ENCODE measurements at places on chromosomes 16 and 17.

GRCh38 chr16:48308535-48308934 is 61.2 kb upstream of the ABCC11 start:
- no peak for DNase-seq

DNA sequence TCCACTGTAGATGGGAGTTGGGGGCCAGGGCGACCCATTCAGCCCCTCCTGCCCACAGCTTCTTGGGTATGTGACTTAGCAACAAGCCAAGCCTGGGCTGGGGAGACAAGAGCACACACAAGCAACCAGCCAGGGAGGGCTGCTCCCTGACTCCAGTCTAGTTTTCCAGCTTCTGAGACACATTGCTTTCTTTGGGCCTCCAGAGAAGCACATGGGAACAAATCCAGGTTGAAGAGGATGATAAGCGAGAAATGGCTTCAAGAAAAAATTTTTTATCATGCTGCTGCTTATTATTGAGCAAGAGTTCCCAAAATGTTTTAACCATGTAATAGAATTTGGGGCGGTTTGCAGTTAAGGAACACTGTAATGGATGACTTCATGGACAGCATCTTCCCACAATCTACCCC is 173.7 kb downstream of the SOX9 start:
- no peak for DNase-seq

DNA sequence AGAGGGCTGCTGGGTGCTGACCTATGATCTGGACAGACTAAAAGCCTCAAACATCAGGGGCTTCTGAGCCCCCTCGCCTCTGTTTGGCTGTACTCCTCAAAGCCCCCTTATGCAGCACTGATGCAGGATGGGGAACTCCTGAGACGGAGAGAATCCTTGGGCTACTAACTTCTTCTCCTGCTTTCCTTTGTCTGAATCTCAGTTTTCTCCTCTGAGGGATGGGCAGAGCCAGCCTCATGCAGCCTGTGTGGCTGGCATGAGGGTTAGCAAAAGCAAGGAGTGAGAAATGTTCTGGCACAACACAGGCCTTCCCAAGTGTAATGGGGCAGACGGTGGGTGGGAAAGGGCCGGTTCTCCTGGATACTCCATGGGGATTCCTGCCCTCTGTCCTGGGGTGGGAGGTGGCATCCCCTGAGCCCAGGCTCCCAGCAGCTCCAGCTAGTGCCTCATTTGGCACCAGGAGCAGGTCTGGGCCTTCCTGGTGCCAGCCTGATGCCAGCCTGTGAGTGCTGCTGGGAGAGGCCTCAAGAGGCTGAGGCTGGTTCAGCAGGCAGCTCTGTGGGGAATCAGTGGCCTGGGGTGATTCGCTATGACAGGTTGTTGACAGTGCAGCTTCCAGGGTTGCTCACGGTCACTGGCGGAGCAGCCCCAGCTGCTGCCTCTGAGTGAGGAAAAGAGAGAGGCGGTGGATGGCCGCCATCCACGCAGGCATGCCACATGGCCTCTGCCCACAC is 4.0 kb upstream of the BRD7 start:
- no peak for DNase-seq

- DNase-seq: no peak
Observed at GRCh38 chr17:57104461-57105175, 19.6 kb downstream of the AKAP1 start.

DNA sequence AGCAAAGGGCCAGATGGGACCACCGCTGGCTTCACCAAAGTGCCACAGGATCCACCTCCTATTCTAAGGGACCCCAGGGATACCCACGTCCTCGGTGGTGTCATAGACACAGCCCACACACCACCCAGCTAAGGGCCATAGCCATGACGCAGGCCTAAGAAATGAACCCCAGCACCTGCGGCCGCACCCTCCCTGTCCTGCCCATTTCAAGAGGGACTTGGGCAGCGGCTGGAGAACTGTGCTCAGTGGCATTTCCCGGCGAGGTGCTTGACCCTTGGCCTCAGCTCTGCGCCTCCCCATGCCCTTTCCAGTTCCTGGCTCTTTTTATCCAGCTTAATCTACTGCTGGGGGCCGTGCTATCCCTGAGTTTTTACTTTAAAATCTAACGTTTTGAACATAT is 27.3 kb downstream of the ZNF778 start:
- no peak for DNase-seq

DNA sequence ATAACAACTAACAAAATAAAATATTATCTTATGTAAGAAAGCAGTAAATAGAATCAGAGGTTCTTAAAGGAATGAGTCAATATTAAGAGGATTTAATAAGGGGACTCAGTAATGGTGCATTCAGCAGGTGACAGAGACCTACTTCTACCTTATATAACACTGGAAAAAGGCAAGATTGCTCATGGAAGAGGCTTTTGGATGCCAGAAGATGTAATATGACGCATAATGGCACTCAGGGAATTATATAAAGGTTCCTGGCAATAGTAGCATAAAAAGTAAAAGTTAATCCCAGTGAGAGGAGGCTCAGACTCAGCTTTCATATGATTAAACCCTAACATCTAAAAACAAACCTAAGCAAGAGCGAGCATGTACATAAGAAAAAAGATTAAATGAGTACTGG is 136.0 kb upstream of the NACA2 start:
- no peak for DNase-seq

DNA sequence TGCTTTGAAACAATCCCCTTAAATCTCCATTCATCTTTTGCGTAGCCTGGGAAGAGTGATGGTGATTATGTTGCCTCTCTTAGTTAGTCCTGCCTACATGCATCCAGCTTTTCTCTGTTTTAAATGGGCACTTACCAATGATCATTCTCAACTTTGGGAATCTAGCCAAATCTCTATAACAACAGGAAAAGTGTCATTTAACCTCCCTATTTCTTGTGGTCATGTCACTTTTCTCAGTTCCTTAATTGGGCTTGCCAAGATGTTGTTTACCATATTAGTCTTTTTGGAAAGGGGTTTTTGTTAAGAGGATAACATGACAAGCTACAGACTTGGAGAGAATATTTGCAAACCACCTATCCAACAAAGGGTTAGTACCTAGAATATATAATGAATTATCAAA is 15.6 kb upstream of the CLEC10A start:
- DNase-seq: no peak

- no peak for DNase-seq
Observed at GRCh38 chr16:28260193-28260592, 32.1 kb upstream of the SBK1 start.

- no peak for DNase-seq
Observed at GRCh38 chr16:83552930-83553329, 254.8 kb upstream of the HSBP1 start.

DNA sequence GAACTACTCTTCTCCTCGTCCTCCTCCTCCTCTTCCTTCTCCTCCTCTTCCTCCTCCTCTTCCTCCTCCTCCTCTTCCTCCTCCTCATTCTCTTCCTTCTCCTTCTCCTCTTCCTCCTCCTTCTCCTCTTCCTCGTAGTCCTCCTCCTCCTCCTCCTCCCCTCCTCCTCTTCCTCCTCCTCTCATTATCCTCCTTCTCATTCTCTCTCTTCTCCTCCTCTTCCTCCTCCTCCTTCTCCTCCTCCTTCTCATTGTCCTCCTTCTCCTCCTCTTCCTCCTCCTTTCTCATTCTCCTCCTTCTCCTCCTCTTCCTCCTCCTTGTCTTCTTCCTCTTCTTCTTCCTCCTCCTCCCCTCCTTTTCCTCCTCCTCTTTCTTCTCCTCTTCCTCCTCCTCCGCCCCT is 4.1 kb upstream of the PITPNM3 start:
- no peak for DNase-seq

GRCh38 chr17:69744512-69745070 is 330.1 kb downstream of the MAP2K6 start:
- no peak for DNase-seq

GRCh38 chr17:38779965-38780752 is 19.2 kb downstream of the PIP4K2B start:
- no peak for DNase-seq

DNA sequence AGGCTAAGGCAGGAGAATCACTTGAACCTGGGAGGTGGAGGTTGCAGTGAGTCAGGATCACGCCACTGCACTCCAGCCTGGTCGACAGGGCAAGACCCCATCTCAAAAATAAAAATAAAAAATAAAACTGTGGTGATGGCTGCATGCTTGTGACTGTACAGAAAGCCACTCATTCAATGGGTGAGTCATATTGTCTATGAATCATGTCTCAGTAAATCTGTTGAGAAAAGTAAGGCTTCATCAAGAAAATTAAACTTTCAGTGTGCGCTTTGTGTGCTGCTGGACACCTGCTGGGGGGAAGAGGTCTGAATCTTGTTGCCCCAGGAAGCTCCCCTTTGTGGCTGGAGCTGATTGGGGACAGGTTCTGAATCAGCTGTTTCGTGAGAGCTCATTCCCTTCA is 11.3 kb downstream of the NUBP1 start:
- DNase-seq: no peak

DNA sequence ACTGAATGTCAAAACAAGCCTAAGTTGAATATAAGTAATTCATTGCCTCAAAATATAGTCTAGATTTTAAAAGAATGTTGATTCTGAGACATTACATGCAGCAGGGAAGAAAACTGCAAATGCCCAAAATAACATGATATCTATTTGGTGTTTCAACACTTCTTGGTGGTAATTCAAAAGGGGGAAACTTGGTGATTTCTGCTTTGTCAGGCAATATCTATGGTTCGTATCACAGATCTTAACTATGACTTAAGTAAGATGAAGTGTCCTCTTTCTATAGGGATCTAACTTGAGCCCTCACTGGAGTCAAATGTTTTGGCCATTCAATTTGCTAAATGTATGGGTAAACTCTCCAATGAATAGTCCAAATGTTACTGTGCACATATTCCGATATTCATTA is 44.6 kb downstream of the GNA13 start:
- DNase-seq: no peak

- no peak for DNase-seq
Observed at GRCh38 chr16:56252835-56253234, 61.5 kb downstream of the GNAO1 start.

- DNase-seq: no peak
Observed at GRCh38 chr17:4536259-4536741, 18.9 kb downstream of the MYBBP1A start.

GRCh38 chr17:69819316-69820087 is 255.5 kb upstream of the KCNJ16 start:
- no peak for DNase-seq

DNA sequence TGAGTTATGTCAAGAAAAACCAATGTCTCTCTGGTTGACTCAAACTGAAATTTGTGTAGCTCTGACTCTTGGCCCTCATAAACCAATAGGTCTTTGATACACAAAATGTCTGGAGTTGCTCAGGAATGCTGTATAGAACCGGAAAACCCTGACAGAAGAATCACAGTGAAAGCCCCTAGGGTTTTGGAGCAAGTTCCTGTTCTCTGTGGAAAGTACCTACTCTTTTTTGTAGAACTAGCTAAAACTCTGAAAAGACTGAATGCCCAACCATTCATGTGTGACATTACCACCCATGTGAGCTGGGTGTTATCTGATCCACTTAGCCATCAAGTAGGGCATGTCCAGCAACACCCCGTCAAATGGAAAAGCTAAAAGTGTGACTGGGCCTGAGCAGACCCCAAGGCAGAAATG is 28.8 kb downstream of the CCL4 start:
- no peak for DNase-seq

Measured in cortex of kidney (tissue), 1 donor.